ENCODE measurements at places on chromosomes 5 and 9.

- no peak for DNase-seq
These were observed 2.9 kb upstream of the CNTRL start for GRCh38 chr9:121071756-121072421.

- peak; percentile 79 for DNase-seq
These were observed 14.2 kb upstream of the RALGDS start for GRCh38 chr9:133135146-133135745.

- DNase-seq = no peak
These were observed 113.8 kb upstream of the ANKRD55 start for GRCh38 chr5:56346741-56347535.

DNA sequence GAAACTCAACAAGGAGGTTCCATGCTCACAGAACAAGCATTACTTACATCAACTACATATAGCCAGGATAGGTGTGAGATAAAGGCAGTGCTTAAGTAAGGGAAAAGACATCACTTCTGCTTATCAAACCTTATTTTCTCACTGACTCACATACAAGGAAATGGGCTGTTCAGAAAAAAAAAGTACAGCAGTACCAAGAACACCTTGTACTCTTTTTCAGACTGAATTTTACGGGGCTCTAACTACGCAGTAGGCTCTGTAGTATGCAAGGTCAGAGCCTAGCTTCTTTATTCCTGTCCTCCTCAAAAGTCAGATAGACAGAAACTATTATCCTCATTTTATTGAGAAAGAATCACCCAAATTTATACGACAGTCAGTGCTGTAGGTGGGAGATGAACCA lies 5.8 kb downstream of the PSMB7 start:
- DNase-seq = no peak

DNA sequence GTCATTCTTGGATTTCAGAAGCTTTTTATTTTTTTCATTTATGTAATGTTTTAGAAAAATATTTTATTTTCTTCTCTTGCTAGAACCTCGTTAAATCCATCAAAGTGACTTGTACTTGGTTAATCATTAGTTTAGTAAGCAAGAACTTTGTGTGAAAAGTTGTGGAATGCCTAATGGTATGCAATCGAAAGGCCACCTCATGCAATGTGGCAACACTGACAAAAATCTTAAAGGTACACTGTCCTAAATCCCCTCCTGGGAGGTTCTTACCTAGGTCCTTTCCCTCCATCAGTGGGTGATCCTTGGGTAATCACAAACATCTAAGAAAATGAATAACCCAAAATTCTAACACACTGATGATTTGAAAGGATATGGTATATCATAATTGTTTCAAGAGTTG lies 304.2 kb downstream of the DNAH5 start:
- DNase-seq = no peak

DNA sequence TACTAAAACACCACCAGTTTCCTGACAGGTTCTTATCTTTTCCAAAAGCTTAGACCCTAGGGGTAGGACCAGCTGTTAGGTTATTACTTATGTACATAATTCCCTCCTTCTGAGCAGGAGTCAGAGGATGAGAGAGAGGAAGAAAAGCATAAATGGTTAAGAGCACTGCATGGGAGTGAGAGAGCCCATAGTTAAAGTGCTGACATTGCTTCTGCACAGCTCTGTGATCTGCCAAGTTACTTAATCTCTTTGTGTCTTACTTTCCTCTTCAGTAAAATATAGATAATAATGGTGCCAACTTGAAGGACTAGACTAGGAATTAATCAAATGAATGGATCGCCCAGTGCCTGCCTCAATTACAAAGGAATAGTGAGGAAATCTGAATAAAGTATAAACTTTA lies 66.4 kb downstream of the NRG2 start:
- DNase-seq = no peak

DNA sequence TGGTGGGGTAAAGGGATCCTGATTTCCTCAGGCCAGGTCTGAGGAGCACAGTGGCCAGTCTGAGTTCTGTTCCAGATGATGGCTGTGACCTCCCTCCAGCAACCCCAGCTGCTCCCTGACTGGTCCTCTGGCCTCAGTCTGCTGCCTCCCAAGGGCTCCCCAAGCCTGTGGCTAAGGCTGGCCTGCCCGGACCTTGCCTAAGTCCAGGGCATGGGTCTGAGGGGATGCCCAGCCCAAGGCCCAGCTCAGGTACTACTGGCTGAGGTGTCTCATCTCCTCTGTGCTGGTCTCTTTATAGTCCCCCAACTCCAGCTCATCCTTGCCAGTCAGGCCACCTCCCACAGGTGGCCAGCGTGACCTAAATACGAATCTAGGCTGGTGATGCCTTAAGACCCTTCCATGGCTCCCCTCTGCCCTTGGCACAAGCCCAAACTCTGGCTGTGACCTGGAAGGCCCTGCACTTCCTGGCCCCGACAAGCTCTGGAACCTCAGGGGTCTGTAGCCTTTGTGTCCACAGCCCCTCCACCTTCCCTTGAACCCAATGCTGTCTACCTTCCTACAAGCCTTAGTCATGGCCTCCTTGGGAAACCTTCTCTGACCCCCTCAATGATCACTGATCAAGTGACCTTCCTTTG lies 9.8 kb downstream of the KIF12 start:
- DNase-seq = no peak

DNA sequence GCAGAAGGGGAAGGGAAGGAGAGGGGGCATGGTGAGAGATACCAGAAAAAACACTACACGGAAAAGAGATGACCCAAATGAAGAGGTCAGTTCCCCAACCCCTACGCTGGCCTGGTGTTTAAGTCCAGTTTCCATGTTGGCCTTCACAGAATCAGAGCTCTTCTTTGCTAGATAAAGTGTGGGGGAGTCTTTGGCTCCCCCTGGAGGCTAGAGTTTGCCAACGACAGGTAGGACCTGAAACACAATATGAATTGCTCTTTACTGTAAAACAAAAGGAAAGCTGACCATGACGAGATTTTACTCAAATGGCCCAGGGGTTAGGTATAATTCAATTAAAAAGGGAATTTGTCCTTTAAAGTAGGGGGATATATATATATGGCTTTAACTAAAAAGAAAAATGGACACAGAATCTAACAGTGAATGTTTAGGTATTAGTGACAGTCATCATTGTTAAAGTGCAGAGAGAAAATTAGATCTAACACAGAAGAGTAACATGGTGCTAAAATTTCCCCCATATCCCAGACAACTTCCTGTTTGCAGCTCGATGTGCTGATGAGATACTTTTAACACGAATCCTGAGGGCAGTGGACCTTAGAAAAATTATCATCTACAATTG lies 92.0 kb downstream of the SV2C start:
- no peak for DNase-seq

- peak; percentile 33 for DNase-seq
These were observed at the start of gene RUSC2 for GRCh38 chr9:35489313-35490154. TSS of gene RUSC2 (plus strand) at chr9:35490111. CDS start at chr9:35546522, 56,411 bp downstream.

- DNase-seq = no peak
These were observed 25.3 kb upstream of the PPP1R2B start for GRCh38 chr5:156824800-156825199.

GRCh38 chr5:83927140-83927733 lies 206.6 kb upstream of the HAPLN1 start:
- peak; percentile 5 for DNase-seq

- DNase-seq = no peak
These were observed 18.9 kb upstream of the NTNG2 start for GRCh38 chr9:132142924-132143323.

DNA sequence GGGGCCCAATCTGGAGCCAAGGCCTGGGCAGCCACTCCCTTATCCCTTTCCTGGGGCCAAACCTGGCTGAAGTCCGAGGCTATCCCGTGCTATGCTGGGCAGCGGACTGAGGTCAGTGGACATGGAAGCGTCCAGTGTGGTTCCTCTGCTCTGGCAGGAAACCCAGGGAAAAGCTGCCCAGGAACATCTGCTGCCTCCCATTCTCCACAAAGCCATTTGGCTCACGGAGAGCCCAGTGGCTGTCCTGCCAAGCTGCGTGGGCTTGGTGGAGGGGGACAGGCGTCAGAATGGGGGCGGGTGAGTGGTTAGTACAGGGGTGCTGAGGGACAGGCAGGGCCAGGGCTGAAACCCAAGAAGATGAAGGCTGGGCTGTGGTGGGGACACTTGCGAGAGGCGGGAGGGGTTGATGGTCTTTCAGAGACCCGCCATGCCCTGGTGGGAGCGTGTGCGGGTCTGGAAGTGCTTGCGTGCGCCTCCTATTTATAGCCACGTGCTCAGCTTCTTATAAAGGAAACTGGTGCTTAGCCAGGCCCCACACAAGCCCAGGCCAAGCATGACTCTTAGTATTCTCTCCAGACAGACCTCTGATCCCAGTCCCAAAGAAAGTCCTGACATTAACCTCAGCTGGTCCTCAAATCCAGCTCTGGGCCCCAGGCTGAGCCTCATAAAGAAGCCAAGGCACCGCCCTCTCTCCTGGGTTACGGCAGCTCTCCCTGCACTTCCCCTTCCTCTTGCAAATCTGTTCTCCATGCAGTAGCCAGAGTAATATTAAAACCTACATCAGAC lies 9.4 kb upstream of the SLC6A7 start:
- DNase-seq = no peak

DNA sequence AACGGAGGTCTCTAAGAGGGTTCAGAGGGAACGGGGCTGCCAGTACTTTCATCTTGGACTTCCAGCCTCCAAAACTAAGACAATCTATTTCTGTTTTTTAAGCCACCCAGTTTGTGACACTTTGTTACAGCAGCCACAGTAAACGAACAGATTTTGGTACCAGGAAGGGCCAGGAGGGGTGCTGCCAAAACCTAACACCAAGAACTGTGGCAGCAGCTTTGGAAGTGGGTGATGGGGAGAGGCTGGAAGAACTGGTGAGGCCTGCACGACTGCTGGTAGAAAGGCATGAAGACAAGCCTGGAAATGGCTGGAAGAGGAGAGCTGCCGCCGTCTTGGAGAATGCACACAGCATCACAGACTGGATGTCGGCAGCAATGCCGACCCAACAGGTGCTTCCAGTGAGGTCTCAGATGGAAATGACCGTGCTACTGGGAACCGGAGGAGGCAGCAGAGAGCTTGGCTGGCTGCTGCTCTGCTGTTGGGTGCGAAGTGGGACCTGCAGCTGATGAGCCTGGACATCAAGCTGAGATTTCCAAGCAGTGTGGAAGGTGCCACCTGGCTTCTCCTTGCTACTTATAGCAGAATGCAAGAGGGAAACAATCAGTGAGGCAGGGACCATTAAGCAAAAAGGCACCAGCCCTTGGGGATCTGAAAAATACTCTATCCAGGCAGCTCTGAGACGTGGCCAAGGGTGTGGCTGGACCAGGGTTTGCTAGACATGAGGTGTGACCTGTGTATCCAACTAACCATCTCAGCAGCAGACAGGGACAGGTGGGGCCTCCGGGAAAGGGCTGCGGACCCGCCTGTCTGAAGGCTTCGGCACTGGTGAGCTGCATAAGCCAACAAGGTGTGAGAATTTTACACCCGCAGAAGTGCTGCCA lies 4.7 kb upstream of the TMEM210 start:
- no peak for DNase-seq

DNA sequence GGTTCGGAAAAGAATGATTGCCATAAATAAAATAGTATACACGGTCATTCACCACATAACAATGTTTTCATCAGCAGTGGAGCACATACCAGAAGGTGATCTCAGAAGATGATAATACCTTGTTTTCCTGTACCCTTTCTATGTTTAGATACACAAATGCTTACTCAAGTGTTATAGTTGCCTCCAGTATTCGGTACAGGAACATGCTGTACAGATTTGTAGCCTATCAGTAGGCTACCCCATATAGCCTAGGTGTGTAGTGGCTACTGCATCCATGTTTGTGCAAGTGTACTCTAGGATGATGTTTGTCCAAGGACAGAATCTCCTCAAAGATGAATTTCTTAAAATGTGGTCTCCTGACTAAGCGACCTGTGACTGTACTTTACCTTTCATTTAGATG lies 59.2 kb downstream of the ICE1 start:
- no peak for DNase-seq

DNA sequence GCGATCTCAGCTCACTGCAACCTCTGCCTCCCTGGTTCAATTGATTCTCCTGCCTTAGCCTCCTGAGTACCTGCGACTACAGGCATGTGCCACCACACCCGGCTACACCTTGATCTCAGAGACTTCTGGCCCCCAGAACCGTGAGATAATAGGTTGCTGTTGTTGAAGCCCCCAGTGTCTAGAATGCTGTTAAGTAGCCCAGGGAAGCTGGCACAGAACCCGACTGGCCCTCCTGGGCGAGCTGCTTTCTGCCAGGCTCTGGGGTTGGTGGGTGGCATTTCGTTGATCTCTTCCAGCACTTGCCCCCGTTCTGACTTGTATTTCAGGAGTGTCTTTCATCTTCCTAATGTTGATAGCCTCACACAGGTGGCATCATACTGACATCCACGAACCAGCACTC lies 807.1 kb downstream of the CDH9 start:
- no peak for DNase-seq

- DNase-seq = no peak
These were observed 331.5 kb downstream of the SLIT3 start for GRCh38 chr5:168969326-168969886.

DNA sequence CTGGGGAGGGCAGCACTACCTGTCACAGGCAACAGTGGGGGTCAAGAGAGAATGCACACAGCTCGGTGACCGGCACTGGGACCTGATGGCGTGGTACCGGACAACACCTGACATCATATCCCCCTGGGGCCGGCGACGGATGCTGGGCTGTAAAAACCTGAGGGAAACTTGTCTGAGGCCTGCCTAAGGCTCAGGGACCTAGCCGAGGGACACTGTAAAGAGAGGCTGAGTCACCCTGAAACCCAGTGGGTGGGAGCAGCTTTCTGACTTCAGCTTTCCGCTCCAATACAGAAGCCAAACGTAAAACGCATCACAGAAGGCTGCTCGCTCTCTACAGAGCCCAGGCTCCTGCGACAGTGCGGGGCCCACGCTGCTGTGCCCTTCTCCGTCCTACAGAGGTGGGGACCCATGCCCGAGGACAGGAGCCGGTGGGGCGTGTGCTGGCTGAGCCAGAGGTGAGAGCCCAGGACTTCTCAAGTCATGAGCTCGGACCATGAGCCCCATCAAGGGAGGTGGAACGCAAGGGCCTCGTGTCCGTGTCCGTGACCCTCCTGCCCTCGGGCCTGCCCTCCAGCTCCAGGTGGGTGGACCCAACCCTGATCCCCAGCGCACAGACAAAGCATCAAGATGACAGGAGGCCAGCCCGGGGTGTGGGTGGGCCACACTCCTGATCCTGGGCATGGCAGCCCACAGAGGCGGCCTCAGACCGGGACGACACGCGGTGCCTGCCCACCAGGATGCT lies 5.3 kb downstream of the RALGDS start:
- peak; percentile 39 for DNase-seq

GRCh38 chr9:135087489-135087792 lies at the start of gene OLFM1:
TSS of gene OLFM1 (plus strand) at chr9:135087668. CDS start at chr9:135087990, 322 bp downstream.
- peak; percentile 18 for DNase-seq

DNA sequence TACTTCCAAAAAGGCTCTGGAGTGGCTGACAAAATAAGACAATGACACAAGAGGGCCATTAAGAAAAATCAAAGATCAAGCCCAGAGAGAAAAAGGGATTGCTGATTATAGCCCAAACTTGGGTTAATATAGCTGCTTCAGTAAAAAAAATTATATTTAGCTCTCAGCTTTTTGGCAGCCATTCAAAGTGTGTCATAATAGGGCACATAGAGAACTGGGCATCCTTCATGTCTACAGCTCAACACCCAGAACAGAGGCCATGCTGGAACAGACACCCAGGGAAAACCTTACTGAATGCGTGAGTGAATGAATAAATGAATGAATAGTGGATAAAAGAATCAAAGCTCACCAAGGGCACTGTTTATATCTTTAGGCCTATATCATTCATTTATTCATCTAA lies 110.1 kb downstream of the SLIT3 start:
- no peak for DNase-seq

GRCh38 chr5:11608530-11608929 lies 295.7 kb downstream of the CTNND2 start:
- no peak for DNase-seq
